ENCODE measurements at places on chromosomes 11 and 22.
A peak's percentile ranks its signal among the peaks of the same experiment; 100 is the strongest.

GRCh38 chr11:5151713-5152153 lies 2.8 kb downstream of the OR52A1 start:
- no peak for DNase-seq

DNA sequence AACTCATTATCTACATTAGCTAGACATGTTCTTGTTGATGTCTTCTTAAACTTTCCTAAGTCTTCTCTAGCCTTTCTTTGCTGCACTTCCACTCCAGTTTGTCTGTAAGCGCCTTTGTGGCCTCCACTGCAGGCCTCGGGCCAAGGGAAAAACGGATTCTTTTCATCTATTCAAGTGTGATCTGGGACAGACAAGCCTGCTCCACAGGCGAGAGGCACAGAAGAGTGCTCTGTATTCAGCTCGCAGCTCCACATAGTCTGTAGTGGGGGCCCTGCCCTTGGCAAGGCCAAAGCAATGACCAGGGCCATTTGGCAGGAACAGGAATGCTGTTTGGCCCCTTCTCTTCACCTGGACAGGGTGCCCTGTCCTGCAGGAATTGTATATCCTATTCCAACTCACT lies 84.1 kb upstream of the BARX2 start:
- DNase-seq: no peak

DNA sequence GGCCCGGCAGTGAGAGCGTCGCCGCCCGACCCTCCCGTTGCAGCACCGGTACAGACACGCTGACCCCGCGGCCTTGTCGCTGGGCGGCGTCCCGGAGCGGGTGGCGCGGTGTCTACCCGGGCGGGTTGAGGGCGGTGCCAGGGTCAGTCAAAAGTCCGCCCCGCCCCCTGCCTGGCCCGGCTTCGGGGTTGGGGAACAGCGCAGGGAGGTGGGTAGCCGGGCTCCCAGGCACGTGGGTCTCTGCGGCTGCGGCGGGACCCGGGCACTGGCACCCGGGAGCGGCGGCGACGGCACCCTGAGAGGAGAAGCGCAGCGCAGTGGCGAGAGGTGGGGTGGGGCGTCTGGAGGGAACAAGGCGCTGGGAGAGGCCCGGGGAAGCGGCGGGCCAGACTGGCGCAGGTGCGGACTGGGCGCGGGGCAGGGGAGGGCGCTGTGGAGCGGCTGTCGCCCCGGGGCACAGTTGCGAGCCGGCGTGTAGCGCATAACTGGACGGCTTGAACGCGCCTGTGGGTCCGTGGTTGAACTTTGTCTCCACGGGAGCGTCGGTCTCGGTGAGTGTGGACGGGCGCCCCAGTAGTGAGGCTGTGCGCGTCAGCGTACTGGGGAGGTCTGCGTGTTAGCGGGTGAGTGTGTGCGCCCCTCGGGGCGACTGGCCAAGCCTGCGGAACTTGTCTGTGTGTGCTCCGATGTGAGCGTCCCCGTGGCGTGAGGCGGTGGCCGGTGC lies at the start of gene P2RY2:
Gene P2RY2 (plus strand): TSS at position 176 of the 724 bp plus-strand sequence. CDS start 15,879 bp downstream, outside the sequence.
- no peak for DNase-seq

DNA sequence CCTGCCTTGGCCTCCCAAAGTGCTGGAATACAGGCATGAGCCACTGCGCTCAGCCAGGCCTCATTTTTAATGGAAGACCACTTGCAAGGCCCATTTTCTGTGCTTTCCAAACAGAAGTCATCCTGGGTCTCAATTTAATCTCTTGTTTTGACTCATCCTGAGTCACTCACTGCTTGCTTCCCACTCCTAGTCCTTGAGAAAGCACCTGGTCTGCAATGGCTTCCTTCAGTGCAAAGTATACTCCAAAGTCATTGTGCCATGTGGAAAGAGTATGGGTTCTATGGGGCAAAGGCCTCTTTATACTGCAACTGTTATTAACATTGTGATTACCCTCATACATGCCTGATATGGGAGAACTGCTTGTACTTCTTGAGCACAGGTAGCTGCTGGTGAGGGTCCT lies 18.3 kb upstream of the SLC5A1 start:
- DNase-seq: peak; percentile 18

DNA sequence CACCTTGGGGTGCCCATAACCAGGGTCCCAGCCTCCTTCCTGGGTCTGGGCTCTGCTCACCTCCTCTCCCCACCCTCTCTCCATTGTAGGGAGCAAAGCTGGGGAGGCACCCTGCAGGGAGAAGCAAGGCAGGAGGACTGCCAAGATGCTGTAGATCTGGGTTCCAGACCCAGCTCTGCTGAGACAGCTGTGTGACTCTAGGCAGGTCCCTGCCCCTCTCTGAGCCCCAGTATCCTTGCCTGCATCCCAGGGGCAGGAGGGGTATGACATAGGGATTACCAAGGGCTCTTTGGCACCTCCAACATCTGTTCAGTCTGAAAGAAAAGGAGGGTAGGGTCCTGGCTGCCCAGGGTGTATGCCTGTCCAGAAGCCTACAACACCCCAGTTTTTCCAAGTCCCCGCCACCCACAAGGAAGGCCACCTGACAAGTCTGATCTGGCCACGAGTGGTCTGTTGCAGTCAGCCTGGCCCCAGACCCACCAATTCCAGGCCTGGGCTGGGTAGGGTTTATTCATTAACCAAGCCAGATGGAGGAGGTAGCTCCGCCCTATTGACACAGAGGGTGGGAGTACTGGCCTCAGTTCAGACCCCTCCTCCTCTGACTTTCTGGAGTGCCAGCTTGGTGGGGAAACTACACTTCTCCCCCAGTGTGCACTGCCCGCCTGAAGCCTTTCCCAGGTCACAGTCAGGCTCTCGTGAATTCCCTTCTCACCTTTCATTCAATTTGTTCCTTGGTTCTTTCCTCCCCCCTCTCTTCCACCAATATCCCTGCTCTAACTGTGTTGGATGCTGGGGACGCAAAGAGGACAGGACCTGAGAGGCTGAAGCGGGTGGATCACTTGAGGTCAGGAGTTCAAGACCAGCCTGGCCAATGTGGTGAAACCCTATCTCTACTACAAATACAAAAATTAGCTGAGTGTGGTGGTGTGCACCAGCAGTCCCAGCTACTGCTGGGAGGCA lies 15.0 kb downstream of the STARD10 start:
- no peak for DNase-seq

DNA sequence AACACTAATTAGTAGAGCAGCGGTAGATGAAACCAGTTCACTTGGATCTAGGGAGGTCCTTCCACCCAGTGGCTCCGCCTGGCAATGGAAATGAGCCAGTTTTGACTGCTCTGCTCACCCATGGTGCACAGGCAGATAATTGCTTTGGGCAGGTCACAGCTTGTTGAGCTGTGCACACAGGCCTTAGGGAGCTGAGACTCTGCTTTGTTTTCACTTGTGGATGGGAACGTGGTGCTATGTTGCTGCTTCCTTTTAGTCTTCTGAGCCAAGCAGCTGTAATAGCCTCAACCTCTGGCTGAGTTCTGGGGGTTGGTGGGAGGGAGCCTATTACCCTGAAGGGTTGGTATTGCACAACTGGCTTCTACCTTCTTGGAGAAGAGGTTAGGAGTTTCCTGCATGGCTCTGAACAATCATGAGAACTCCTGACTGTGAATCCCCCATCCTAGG lies 262.3 kb upstream of the MTNR1B start:
- DNase-seq: no peak

- no peak for DNase-seq
These were observed 5.9 kb downstream of the RPS6KA4 start for GRCh38 chr11:64364911-64365310.

DNA sequence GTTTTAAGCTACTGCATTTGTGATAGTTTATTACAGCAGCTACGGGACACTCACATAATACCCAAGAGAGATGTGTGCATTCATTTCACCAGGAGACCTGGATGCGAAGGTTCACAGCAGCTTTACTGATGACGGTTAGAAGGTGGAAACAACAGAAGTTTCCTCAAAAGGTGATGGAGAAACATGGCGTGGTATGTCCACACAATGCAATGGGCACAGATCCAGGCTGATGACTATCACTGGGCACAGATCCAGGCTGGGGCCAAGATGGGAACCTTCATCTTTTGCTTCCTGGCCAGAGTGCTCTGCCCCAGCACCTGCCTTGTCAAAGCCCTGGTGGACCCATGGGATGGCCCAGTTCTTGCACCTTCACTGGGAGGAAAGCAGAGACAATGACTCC lies 30.6 kb upstream of the RFPL3 start:
- no peak for DNase-seq

DNA sequence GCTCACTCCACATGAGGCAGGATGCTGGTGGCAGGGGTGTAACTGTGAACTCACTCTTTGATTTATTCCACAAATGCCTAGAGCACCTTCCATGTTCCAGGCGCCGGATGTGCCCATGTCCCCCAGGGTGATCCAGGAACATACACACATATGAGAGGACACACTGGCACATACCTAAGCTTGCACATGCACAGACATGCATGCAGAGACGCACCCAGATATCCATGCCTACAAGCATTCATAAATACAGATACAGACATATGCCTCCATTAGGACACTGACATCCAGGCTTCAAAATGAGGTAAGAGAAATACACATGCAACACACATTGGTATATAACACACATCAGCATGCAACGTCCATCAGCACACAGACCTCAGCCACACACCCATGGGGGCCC lies 4.5 kb downstream of the OSM start:
- no peak for DNase-seq

GRCh38 chr11:126190792-126191191 lies 20.7 kb downstream of the RPUSD4 start:
- DNase-seq: no peak

- no peak for DNase-seq
These were observed 450 bp downstream of the CBX6 start for GRCh38 chr22:38871360-38872171.

- no peak for DNase-seq
These were observed 117.5 kb upstream of the NNMT start for GRCh38 chr11:114178656-114179055.
